Activated CD4-positive, alpha-beta T cell treated with anti-CD3 and anti-CD28 coated beads, Interleukin-2, amount 50 U/mL, for 1 hour (primary cell): ENCODE measurements at places on chromosomes 11 and 22.

GRCh38 chr22:23058481-23059283 lies 11.6 kb upstream of the GNAZ start:
- DNase-seq: no peak

DNA sequence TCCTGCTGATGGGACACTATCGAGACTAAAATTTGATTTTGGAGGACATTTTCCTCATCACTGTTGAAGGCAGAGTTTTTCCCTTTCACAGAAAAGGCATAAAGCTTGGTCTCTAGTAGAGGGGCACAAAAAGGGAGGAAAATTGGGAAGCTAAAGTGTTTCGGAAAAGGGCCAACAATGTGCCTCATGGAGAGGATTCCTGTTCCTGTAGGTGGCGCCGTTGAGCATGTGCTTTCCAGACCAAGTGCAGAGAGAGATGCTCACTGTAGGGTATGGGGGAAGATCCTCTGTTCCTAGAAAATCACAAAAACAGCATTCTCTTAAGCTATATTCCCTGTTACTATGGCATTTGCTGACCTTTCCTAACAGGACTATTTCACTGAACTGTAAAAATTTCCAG lies 18.4 kb upstream of the OR4C5 start:
- DNase-seq: no peak

DNA sequence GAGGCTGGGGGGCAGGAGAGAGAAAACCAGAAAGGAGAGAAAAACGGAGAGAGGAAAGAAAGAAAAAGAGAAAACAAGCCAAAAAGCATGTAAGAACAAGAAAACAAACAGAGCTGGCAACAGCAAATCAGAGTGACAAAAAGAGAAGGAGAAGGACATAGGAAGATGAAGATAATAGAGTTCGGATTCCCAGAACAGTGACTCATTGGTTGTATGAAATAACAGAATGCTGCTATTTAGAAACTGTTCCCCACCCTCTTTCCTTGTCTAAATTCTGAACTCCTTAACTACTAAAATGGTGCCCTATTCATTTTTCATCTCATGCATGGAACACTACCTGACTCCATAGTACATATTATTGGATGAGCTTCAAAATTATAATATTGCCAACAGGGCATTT lies 317.4 kb downstream of the C11orf87 start:
- DNase-seq: no peak

- no peak for DNase-seq
Observed at GRCh38 chr11:35567737-35568465, 42.5 kb upstream of the PAMR1 start.

DNA sequence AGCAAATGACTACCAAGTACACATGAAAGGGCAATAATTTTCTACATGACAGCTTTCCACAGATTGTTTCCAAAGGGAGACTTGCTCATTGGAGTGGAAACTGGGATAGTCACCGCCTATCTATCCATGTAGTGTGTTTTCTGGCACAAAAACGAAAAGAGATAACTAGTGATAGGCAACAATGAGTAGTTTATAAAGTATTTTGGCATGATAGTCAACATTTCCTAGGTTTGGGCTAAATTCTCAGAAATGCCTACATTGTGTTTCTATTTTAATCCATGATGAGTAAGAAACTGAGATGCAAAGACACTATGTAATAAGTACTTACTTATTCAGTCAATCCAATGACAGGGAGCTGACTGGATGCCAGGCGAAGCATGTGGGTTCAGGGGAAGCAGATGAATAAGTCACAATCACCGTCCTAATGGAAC lies 1129.1 kb downstream of the DLG2 start:
- DNase-seq: no peak

GRCh38 chr11:68584097-68584496 lies 100.2 kb upstream of the GAL start:
- peak; percentile 57 for DNase-seq

DNA sequence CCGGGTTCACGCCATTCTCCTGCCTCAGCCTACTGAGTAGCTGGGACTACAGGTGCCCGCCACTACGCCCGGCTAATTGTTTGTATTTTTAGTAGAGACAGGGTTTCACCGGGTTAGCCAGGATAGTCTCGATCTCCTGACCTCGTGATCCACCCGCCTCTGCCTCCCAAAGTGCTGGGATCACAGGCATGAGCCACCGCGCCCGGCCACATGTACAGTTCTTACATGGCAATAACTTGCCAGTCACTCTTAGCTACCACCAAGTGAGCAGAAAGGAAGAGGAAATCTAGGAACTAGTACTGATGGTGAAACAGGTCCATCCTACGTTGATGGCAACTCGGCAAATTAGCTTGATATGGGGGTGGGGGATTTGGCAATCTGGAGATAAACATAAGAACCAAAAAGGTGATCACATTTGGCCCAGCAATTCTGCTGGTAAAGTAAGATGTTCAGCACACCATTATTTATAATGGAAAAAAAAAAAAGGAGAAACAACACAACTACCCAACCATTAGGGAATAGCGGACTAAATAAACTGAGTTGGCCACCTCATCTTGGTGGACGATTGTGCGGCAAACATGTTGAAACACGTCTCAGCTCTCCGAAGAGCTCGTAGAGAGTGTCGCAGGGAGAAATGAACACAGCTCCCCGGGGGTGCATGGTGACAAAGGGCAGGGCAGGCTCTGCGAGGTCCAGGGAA lies 5.3 kb downstream of the NLRP6 start:
- DNase-seq: no peak

GRCh38 chr11:32382339-32383049 lies 52.8 kb downstream of the WT1 start:
- DNase-seq: no peak

DNA sequence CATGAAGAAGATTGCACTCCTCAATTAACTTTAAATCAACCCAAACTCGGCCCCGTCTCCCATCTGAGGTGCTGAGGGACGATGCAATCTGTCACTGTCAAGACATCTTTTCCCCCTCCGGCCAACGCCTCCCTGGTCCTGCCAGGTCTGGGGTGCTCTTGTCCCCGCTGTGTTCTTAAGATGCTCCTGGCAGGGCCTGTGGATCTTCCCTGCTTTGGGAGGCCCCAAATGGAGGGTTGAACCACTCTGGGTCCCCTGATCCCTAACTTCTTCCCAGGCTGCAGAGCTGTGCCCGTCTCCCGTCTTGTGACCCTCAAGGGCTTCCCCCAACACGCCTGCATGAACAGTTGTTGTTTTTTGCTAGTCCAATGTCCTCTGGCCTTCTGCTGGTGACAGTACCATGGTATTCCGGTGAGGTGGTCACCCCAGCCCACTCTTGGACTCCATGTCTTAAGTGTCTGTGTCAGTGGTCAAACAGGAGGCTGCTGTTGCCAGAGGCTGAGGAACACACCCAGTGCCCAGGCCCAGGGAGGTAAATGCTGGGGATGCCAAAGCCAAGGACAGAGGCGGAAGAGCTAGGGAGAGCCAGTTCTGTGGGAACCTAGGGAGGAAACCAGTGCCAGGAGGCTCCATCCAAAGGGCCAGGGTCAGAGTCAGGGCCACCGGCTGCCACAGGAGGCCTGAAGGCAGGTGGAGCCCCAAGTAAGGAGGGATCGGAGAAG lies 70.6 kb upstream of the SHANK2 start:
- DNase-seq: no peak

GRCh38 chr22:21984793-21985192 lies 2.2 kb upstream of the TOP3B start:
- DNase-seq: no peak

DNA sequence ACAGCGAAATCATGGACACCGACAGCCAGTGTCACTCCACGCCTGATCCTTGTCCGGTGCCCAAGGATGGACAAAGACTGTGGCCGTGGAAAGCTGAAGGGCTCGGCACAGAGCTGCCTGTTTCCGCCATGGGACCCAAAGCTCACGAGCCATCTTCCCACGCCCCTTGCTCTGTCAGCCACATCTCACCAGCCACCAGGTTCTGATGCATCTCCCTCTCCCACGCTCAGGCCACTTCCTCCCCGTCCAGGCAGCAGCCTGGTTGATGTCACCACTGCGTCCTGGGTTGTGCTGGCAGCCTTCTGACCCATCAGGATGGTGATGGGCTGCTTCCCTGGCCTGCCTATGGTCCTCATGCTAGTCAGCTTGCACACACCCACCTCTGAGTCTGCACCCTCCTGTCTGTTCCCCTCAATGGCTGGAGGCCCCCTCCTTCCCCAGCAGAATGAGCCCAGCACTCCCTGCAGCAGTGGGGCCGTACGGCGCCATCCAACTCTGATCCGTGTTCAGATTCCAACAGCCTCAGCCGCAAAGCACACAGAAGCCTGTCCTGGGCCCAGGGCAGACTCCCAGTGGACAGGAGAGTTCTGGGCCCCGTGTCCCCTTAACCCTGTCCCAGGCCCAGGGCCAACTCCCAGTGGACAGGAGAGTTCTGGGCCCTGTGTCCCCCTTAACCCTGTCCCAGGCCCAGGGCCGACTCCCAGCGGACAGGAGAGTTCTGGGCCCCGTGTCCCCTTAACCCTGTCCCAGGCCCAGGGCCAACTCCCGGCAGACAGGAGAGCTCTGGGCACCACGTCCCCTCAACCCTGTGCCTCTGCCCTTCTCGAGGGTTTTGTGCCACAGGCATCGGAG lies 259.5 kb downstream of the BRD1 start:
- DNase-seq: no peak

GRCh38 chr11:41461057-41461681 lies 1.7 kb upstream of the LRRC4C start:
- no peak for DNase-seq
